ENCODE measurements at places on chromosomes 6 and 20.

- DNase-seq: peak; percentile 61
These were observed 102.0 kb downstream of the OR2B2 start for GRCh38 chr6:27809939-27810767.

DNA sequence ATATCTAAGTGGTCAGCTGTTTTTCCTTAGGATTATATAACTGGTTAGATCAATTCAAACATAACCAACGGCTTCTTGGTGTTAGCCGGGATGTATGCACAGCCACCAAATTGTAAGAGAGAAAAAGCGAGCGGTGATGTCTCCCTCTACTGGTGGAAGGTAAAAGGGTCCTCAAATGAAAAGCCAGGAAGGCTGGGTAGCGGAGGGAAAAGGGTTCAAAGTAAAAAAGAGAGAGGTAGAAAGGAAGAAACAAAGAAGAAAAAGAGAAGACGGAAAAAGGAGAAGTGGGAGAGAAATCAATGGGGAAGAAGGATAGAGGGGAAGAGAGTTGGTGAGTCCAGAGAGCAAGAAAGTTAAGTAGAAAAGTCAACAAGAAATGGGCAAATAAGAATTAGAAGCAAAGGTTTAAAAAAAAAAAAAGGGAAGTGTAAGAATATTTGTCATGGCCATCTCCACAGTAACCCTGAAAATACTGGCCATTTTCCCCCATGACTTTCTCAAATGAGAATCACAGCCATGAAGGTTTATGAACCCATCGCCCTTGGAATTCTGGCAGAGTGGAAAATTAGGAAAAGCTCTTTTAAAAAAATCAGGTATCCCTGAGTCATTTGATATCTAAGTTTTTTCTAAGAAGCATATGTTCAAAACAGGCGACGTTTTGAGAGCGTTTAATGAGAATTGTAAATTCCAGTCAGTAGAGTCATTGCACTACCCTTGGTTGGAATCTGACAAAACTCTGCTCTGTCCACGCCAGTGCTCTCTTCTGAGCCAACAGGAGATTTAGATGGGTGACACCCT, 155.6 kb upstream of the SNX9 start:
- DNase-seq: peak; percentile 7

- no peak for DNase-seq
These were observed 20.3 kb downstream of the ENPP1 start for GRCh38 chr6:131828080-131828479.

DNA sequence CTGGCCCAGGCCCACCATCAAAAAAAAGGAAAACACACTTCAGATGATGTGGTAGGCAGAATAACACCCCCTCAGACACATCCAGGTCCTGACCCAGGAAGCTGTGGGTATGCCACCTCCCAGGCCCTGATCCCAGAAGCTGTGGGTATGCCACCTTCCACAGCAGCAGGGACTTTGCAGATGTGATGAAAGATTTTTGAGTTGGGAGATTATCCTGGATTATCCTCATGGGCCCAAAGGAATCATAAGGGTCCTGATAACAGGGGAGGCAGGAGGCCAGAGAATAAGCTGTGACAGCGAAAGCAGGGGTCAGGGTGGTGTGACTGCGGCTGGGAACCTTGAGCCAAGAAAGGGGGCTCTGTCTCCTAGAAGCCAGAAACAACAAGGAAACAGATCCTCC, 55.0 kb downstream of the BMP7 start:
- no peak for DNase-seq

GRCh38 chr6:82015526-82015925, 232.0 kb downstream of the IBTK start:
- DNase-seq: no peak

- no peak for DNase-seq
These were observed 109.4 kb downstream of the GRM4 start for GRCh38 chr6:34036357-34037069.

DNA sequence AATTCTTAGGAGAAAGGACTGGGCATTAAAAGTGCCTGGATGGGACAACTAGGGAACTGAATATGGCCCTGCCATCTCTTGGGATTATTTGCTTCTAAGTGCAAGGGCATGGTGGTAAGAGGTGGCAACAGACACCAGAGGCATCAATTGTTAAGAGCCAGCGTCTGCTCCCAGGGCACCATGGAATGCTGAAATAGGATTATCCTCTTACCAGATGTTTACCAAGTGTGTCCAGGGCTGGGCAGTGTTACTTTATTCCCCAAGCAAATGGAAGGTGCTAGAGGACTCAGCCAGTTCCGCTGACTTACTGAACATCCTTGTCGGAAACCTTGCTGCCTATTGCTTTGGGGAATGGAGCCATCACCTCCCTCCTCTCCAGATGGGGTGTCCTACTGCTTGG, 273.6 kb upstream of the SUPT3H start:
- no peak for DNase-seq

- no peak for DNase-seq
These were observed 23.6 kb downstream of the HMGN4 start for GRCh38 chr6:26561533-26562466.

DNA sequence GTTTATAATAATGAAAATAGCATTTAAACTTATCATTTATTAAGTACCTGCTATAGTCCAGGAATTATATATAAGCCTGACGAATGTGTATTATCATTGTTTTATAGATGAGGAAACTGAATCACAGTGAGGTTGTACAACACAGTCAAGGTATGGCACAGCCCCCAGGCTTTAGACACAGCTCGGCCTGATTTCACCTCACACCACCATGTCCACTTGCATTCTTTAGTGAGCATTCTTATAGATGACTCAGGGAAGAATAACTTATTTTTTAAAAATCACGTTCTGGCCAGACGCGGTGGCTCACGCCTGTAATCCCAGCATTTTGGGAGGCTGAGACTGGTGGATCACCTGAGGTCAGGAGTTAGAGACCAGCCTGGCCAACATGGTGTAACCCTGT, 289.0 kb downstream of the SYNE1 start:
- no peak for DNase-seq

- DNase-seq: no peak
These were observed 46.9 kb upstream of the SPACA1 start for GRCh38 chr6:88000713-88001112.

DNA sequence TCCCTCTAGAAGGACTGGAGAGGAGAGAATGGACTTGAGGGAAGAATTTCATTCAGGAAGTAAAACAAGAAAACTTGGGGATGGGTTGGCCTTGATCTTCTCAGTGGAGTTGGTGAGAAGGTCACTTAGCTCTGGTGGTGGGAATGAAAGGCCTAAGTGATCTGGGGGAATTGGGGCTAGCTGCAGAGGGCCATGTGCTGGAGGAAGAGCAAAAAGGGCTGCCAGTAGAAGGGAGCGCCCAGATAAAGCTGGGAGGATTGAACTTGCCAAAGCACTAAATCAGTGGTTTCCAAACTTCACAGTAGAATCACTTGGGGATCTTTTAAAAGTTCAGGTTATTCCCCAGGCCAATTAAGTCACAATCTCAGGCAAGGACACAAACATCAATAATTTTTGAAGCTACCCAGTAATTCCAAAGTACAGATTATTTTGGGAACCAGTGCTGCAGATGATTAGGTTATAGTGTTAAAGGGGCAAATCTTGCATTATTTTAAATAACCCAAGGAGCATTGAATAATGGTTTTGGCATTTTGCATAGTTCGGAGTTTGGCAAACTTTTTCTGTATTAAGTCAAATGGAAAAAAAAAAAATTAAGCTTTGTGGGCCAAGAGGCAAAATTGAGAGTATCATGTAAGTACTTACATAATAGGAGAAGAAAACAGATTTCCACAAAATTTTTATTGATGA, 36.5 kb upstream of the RFPL4B start:
- no peak for DNase-seq

- DNase-seq: no peak
These were observed 28.0 kb upstream of the SLC17A3 start for GRCh38 chr6:25902071-25902470.

DNA sequence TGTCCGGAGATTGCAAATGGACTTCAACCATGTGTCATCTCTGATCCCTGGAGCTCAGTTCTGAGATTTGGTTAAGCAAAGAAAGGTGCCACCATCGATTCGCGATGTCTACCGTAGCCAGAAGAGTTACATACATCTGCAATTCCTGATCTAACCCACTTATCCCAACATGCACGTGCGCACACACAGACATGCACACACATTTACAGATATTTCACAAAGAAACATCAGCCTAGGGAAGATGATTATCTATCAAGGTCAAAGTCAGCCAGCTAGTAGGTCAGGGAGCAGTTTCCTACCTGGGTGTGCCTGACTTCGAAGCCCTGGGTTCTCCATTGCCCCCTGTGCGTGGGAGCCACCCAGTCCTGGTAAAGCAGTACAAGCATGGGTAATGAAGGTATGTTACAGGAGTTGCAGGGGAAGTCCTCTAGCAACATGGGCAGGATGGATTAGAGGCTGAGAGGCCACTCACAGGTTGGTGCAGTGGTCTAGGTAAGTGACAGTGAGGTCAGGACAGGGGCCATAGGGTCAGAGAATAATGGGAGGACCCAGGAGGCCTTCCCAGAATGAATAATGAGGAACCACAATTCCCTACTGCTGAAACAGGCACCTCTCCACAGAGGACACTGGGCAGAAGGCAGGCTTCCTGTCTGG, 85.2 kb upstream of the MYL9 start:
- DNase-seq: no peak

DNA sequence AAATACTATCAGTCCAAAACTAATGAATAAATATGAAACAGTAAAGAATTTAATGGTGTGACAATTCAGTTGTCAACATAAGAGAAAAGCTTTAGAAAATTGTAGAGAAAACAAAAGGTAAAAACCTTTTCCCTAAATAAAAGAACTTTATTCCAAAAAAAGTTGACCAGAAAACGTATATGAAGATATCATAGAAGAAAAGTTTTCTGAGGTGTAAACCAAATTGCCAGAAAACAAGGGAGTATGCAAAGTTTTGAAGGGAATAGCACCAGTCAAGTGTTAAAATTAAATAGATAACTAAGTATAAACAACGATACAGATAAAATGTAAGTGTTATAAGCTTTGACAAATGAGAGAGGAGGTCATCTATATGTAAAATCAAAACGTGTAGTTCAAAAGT, 104.9 kb downstream of the HIVEP1 start:
- DNase-seq: no peak

GRCh38 chr6:145485288-145485687, 250.0 kb downstream of the EPM2A start:
- no peak for DNase-seq

GRCh38 chr6:27293436-27294098, 18.5 kb downstream of the POM121L2 start:
- no peak for DNase-seq

GRCh38 chr6:84526631-84527030, 237.8 kb downstream of the TBX18 start:
- no peak for DNase-seq

GRCh38 chr6:147000545-147001488, 203.4 kb upstream of the STXBP5 start:
- DNase-seq: no peak

Data from effector memory CD4-positive, alpha-beta T cell (primary cell).